Panc1 (cell line): ENCODE measurements at places on chromosomes 1 and 21.

GRCh38 chr21:15826908-15827601 lies 97.3 kb downstream of the USP25 start:
- no peak for DNase-seq

DNA sequence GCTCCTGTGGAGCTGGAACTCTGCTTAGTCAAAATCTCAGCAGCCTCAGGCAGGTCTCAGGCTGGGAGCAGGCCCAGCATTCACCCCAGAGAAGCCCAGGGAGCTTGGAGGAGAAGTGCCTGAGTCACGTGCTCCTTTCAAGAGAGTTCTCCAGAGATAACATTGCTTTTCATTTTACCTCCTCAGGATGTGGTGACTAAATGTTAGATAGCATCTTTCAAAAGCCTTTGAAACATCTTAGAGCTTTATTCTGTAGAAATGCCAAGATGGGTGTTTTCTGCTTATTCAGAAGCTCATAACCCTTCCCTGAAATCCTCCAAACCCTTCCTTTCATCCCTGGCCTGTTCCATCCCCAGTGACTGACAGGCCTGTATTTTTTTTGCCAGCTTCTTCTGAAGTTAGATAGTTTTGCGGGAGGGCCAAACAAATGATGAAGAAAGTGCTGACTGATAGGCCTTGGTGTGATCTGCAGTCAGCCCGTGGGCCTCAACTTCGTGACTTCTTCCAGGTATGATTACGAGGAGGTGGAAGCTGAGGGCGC lies 58.0 kb downstream of the PGM1 start:
- DNase-seq: no peak

GRCh38 chr1:186905561-186905960 lies 76.8 kb downstream of the PLA2G4A start:
- DNase-seq: no peak

- DNase-seq: no peak
Observed at GRCh38 chr1:163656095-163656759, 334.5 kb downstream of the NUF2 start.

GRCh38 chr1:66416295-66416694 lies 117.7 kb upstream of the SGIP1 start:
- DNase-seq: no peak

- no peak for DNase-seq
Observed at GRCh38 chr1:36087233-36088123, 1.2 kb upstream of the ADPRS start.

DNA sequence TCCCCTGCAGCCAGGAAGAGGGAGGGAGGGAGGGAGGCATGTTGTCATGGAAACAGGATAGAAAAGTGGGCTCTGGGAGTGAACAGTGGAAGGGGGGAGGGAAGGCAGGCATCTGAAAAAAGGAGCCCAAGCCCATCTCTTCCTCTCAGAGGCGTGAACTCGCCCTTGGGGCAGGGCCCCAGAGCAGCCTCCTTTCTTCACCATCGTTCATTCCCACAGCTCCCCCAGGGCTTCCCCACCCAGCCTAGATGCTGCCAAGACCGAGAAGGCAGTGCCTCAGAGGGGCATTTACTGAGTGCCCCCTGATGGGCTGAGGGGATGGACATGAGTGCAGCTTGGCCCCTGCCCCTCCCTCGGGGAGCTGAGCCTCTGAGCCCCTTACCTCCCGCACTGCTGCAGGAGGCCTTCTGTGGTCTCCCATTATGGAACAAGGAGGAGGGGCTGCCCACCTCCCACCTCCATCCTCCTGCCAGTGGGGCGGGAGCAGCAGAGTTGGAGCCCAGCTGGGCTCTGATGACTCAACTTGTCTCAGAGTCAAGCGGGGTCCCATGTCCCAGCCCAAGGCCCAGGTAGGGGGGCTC lies 39.1 kb upstream of the KIF21B start:
- no peak for DNase-seq

GRCh38 chr1:29696656-29697390 lies 460.5 kb downstream of the PTPRU start:
- no peak for DNase-seq

- DNase-seq: no peak
Observed at GRCh38 chr1:84166797-84167196, 22.7 kb downstream of the PRKACB start.

- no peak for DNase-seq
Observed at GRCh38 chr21:34669149-34669879, 520 bp downstream of the CLIC6 start.

DNA sequence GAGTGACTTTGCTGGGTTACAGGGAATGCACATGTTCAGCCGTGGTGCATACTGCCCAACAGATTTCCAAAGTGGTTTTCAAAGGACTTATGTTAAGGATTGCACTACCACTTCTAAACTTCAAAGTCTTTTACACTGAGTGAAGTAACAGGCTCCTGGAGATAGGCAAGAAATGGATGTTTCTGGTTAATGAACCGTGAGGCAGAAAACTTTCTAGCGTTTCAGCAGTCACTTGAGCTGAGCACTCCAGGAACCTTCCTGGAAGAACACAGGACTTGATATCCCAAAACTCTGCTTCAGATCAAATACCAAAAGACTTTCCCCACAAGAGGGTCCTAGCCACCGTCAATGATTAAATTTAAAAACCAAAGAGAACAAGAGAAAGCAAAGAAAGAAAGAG lies 74.3 kb upstream of the ATP1A1 start:
- no peak for DNase-seq

DNA sequence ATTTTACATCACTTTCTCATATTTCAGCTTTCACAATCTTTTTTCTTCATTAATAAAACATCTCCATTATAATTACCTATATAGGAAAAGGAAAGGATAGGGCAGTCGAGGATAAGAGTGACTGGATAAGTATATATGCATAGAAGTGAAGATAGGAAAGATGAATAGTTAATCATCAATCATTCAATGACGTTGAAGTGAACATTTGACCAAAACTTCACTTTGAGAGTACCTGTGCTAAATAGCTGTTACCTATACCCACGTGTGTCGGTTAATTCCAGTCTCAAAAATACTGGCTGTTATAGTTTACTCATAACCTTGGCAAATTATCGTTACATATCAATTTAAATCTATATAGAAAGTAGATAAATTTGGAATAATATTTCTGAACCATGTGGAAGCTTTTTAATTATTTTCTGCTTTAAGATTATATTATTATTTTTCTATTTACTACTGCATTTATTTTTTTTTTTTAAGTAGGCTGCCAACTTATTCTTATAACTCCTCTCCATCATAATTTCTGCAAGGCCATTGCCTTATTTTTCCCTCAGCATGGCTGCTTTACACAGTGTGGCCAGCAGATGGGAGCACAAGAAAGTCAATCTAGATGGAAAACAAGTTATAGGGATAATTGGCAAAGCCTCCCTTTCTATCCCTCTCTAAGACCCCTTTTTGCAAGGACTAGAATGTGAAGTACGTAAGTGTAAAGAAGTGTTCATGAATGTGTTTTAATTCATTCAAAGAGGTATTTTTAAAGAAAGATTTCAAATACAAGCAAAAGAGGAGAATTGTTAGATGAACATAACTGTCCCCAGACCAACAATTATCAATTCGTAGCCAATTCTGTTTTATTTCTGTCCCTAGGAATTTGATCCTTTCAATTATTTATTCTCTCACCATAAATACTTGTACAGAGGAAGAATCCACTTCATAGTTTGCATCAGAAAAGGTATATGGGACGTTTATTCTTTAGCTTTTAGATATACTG lies 290.4 kb downstream of the KCNT2 start:
- peak; percentile 7 for DNase-seq

DNA sequence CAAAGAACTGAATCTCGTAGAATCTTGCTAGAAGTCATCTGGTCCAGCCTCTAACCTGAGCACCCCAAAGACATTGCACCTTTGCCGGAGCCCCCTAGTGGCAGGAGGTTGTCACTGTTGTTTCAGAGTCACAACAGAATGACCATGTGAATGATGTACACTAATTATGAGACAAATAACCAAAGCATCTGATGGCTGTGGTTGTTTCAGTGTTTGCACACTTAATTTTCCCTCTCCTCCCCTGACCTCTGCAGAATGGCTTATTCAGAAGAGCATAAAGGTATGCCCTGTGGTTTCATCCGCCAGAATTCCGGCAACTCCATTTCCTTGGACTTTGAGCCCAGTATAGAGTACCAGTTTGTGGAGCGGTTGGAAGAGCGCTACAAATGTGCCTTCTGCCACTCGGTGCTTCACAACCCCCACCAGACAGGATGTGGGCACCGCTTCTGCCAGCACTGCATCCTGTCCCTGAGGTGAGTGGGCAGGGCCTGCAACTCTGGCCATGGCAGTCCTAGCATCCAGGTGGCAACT lies 26.4 kb downstream of the TRAF5 start:
- DNase-seq: no peak

GRCh38 chr1:195740862-195741261 lies 867.4 kb downstream of the KCNT2 start:
- no peak for DNase-seq
